ENCODE measurements at places on chromosomes 16 and 17.

GRCh38 chr16:53094013-53094630 is 39.3 kb downstream of the CHD9 start:
- DNase-seq = no peak

GRCh38 chr16:11136600-11136999 is 119.4 kb downstream of the SOCS1 start:
- DNase-seq = no peak

DNA sequence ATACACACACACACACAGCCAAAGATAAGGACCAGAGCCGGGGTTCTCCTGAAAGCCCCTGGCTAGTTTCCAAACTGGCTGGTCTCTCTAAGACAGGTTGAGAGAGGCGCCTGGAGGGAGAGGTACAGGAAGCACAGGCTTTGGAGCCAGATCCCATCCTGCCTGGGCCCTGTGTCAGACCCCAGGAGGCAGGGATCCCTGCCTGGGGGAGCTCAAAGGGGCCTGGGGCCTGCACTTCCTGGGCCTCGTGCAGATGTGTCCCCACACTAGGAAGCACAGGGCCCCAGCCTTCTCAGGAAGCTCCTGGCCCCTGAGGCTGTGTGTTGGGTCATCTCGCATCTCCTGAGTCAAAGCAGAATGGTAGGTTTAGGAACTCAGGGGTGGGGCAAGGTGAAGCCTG is 16.0 kb downstream of the SLC5A10 start:
- no peak for DNase-seq

DNA sequence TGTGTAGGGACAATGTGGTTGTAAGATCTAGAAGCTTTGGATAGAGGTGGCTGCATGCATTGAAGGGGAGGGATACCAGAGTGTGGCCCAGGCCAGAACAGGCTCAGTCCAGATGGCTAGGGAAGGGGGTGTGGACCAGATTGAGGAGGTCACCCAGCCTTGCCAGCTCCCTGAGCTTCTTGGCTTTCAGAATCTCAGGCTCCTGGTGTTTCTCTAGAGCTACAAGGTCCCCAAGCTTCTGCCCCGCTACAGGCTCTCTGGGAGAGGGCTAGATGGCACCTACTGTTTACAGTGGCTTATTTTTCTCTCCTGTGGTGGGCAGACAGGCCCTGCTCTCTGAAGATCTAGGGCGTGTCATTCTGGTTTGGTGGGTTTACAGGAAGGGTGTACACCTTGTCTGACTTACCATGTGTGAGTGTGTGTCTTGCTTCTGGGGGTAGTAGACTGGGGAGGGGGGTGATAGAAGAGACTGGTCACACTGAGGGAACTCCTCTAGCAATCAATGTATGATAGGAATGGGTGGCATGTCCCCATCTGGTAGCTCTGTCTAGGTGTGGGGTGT is 1.1 kb downstream of the RARA start:
- no peak for DNase-seq

GRCh38 chr16:46747777-46748651 is at the start of gene MYLK3:
Gene MYLK3 (minus strand): TSS chr16:46748344. CDS start chr16:46748193, 151 bp downstream.
- no peak for DNase-seq

- no peak for DNase-seq
Measured at GRCh38 chr16:54484700-54485099, 198.1 kb upstream of the IRX3 start.

DNA sequence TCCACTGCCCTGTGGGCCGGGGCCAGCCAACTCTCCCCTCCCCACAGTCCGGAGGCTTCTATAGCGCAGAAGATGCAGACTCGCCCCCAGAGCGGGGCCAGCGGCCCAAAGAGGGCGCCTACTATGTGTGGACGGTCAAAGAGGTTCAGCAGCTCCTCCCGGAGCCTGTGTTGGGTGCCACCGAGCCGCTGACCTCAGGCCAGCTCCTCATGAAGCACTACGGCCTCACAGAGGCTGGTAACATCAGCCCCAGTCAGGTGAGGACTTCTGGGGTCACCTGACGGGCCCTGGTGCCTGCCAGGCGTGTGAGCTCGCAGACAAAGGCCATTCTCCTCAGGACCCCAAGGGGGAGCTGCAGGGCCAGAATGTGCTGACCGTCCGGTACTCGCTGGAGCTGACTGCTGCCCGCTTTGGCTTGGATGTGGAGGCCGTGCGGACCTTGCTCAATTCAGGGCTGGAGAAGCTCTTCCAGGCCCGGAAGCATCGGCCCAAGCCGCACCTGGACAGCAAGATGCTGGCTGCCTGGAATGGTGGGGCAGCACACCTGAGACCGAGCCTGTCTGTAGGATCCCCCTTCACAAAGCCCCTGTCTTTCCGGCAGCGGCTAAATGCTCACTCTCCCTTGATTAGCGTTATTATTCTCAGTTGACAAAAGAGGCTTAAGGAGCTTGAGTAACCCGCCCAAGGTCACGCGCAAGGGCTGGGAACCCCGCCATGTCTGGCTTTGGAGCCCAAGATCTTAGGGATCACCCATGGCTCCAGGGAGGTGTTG is 3.9 kb downstream of the SPATA20 start:
- no peak for DNase-seq

- DNase-seq = peak; percentile 35
Measured at GRCh38 chr17:40168262-40168832, 8.9 kb upstream of the RAPGEFL1 start.

- DNase-seq = peak; percentile 92
Measured at GRCh38 chr17:35432176-35433074, at the start of gene SLFN12. Gene SLFN12 (minus strand): TSS chr17:35432500. CDS start chr17:35423028, 9,472 bp downstream.

DNA sequence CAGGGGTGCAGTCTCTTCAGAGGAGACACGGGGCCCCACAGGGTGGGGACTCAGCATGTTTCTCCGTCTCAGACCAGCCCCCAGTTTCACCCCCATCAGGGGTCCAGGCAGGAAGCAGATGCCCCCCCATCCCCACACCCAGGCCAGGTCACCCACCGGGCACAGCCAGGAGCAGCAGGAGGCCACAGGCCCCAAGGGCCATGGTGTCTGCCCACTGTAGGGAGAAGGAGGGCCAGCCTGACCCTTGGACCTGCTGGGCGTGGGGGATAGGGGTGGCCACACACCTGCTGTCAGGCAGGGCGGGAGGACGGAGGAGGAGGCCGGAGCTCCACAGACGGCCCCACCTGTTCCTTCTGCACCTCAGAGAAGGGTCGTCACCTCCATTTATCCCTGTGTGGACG is at the start of gene TPSG1:
Gene TPSG1, minus strand, starts transcription at position 218 of the 401 bp plus-strand sequence. Its CDS starts 16 bp downstream, at position 202.
- DNase-seq = no peak

DNA sequence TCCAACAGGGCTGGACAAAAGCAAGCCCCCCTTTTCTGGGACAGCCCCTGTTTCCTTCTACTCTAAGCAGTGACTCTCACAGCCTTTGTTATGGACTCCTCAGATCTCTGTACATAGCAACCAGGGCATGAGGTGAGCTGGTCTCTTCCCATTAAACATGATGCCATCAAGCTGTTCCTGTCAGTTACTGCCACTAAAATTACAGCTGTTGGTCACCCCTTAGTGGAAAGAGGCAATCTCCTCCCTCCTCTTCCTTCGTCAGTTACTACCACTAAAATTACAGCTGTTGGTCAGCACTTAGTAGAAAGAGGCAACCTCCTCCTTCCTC is 95.2 kb upstream of the SMIM36 start:
- peak; percentile 72 for DNase-seq

Measured in urinary bladder (tissue), 4 donors.